ENCODE measurements at places on chromosomes 16 and 17.
A peak's percentile ranks its signal among the peaks of the same experiment; 100 is the strongest.

- no peak for DNase-seq
Measured at GRCh38 chr16:65213866-65214595, 92.2 kb upstream of the CDH11 start.

DNA sequence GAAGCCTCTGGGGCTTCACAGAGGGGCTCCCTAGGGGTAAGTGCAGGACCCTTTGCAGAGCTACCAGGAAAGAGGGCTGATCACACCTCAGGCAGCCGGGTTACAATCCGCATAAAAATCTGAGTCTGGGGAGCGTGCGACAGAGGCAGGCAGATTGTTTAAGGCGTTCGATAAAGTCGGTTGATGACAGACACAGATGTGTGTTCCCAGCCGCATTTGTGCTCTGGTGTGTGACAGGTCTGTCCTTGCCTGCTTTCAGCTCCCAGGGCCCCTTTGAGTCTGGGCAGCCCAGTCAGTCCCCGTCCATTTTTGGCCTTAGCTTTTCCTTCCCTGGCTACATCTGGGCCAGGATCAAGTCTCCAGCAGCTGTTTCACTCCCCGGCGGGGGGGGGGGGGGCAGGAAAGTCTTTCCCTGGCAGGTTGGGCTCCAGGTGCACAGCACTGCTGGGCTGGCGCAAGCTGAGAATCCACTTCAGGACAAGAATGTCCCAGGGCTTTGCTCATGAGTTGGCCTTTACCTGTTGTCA, 1.3 kb upstream of the ZACN start:
- DNase-seq = no peak

DNA sequence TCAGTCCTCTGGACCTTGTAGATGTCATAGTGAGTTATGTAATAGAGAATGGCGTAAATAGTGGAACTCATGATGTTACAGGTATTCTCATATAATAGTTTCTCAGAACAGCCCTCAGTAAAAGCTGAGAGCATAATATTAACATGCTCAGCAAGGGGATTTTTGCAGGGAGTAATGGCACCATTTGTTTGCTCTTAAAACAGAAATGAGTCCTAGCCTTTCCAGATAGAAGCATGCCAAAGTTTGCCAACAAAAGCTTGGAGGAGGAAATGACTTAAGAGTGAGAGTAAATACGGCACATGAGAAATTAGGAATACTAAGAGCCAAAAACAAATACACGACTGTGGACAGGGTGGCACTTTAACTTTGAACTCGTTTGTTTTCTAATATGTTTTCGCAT, 198.4 kb downstream of the ANKFN1 start:
- peak; percentile 16 for DNase-seq

- DNase-seq = no peak
Measured at GRCh38 chr16:70410734-70411133, 28.2 kb downstream of the ST3GAL2 start.

- DNase-seq = no peak
Measured at GRCh38 chr17:79838522-79839274, 542 bp downstream of the CBX4 start.

DNA sequence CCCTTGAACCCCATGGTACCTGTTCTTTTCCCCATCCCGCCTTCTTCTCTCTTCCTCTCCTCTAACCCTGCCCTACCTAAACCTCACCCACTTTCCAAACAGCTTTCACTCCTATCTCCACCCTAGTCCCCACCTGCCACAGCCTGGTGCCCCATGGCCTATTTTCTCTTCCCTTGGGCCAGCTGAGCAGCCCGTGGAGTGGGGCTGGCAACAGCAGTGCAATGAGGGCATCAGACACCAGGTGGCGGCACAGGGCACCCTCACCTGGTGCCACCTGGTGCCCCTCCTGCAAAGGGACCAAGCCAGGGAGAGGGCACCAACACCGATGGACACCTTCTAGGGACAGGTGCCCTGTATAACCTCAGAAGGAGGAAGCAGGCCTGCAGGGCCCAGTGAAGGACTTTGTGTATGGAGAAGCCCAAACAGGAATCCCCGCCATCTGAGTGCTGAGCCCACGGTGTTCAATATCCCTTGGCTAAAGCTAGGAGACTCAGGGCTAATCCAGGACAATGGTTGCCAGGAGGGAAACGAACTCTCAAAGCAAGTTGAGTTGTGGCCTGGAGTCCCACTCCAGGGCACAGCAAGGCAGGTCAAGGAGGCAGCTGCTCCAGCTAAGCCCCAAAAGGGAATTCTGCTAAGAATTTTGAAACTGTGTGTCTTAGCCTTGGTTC, 4.0 kb upstream of the ABCC3 start:
- DNase-seq = peak; percentile 52

GRCh38 chr16:80341263-80341662, 199.5 kb upstream of the DYNLRB2 start:
- no peak for DNase-seq

- no peak for DNase-seq
Measured at GRCh38 chr17:28398280-28398981, 7.6 kb downstream of the SLC46A1 start.

DNA sequence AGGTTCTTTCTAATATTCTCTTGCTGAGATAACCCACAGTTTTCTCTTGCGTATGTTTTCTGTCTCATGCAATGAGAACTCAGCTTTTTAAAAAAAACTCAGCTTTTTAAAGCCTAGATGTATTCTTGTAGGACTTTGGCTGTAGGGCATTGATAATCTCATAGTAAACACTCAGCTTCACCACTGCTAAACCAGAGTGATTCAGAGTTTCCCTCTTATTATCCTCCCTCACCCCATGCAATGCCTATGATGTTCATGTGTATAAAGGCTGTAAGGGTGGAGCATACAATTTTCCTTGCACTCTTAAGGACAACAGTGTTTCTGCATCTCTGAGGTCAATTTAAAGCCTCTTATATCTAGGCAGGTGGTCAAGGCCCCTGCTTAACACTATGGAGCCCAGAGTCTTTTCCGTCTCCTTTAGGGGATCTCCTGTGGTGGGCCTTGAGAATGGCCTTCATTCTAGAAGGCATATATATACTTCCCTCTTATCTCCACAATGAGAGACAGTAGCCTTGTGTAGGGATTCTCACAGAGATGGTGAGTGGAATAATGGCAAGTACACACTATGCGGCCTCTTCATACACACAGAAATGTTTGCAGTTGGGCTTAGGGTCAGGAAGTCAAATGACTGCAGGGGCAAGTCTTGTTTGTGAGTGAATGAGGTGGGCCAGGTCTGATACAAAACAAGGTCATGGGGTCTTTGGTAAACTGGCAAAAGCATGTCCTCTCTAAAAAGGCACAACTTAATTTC, 279.6 kb downstream of the HS3ST3A1 start:
- DNase-seq = no peak

DNA sequence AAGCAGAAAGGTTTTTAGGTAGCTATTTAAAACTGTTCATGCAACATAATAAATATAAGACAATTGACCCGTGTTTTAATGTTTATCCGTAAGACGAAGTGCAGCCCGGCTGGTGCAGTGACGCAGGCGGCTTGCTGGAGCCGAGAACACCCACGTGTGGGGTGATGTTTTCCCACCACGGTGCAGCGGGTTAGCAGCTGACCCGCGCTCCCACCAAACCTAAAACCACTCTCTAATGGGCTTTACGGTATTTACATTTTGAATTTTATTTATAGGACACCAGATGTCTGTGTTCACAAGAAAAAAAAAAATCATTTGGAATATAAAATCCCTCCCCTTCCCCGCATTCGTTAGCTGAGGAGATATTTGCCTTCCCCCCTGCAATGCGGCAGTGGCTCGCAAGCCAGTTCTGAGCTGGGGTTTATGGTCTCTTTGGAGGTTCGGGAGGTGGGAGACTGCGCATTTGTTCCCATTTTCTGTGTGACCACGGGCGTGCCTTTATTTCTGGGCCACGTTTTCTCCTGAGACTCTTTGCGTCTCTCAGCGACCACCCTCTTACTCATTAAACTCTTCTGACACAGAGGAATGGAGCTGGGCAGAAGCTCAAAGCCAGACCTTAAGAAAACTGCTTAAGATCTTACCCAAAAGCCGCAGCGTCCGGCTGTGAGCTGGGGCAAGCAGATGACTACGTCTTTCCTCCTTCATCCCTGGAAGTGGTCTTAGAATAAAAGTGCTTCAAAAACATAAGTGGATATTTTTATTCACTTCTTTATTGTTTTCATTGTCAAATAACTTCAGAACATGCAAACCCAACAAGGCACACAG, 301.1 kb downstream of the IRF8 start:
- no peak for DNase-seq

DNA sequence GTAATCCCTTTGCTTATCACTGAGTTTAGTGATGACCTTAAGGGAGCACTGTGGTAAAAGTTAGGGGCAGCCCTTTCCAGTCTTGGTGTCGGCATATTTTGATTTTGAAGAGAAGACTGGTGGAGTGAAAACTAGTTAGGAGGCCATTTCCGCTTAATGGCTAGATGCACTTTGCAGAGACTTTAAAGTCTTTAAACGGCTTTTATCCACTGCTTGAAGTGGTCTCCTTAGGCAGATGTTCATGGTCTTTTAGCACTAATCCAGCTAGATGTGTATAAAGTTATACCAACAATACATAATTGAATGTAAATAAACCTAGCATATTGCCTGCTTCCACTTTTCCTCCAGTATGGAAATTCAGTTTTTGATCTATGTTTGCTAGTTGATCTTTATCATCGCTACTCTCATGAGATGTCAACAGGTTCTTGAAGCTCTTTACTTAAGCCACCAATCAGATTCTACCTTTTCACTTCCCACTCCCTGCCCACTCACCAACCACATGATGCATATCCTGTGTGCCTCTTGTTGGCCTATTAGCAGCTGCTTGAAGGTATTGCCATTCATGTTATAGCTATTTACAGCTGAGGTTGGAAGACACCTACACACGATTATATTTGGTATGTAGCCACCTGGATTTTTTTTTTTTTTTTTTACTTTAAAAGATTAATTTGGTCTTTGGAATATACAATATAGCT, 132.0 kb downstream of the NLK start:
- DNase-seq = no peak

DNA sequence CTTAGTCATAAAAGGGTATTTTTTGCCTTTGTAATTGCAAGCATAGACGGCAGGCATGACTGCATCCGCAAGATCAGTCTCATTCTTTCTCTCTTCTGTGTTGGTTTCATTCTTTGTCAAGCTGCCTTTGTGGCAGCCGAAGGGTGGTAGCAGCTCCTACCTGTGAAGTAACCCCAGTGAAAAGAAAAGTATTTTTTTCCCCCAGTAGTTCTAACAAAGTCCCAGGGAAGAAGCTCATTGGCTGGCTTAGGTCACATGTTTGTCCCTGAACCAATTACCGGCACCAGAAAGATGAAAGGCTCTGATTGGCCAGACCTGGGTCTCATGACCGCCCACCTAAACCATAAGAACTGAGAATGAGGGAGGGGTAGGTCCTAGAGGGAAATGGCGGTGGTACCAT, 110.7 kb downstream of the RAP1GAP2 start:
- no peak for DNase-seq

DNA sequence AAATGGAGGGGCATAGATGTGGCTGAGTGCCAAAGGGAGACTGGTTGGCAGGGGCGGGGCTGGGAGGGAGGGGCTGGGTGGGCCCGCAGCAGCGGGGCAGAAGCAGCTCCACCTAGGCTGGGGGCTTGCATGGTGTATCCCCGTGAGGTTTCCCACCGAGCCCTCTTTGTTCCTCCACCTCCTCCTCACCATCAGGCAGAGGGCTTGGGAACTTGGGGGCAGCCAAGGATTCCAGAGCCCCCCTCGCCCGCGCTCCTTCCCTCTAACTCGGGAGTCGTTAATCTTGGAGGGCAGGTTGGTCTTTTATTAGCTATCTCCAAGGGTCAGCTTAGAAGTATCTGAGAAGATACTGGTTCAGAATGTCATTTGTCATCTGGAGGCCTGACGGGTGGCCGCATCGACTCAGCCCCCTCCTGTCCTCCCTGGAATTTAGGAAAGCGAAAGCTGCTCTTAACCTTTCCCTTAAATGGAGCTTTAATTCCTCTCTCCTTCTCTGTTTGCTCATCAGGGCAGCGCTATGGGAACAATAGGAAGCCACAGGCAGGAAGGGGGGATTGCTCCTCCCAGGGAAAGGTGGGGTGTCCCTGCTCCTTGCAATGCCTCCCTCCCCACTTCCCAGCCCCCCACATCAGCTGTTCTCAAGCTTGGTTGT, 274.3 kb upstream of the XYLT1 start:
- DNase-seq = no peak

GRCh38 chr17:50536683-50537646, 4.4 kb downstream of the EPN3 start:
- no peak for DNase-seq

- no peak for DNase-seq
Measured at GRCh38 chr16:51655249-51655648, 504.2 kb upstream of the SALL1 start.

GRCh38 chr16:63201851-63202250, 1165.6 kb upstream of the CDH8 start:
- no peak for DNase-seq

DNA sequence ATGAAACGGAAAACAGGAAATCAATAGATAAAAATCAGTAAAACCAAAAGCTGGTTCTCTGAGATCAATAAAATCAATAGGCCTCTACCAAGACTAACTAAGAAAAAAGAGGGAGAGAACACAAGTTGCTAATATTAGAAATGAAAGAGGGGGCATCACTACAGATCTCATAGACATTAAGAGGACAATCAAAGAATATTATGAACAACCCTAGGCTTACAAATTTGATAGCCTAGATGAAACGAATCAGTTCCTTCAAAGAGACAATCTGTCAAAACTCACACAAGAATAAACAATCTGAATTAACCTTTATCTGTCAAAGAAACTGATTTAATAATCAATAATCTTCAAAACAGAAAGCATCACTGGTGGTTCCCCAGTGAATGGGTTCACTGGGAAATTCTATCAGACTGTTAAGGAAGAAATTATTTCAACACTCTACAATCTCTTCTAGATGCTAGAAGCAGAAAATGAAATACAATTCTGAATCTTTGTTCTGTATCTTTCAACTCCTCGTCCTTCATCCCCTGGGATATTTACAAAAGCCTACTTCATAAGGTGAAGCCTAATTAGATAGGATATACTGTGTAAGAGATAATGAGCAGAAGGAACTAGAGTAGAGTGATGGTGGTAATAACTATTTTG, 4.4 kb downstream of the ABCA9 start:
- DNase-seq = no peak

- no peak for DNase-seq
Measured at GRCh38 chr16:60582528-60582927, 1453.7 kb downstream of the CDH8 start.

DNA sequence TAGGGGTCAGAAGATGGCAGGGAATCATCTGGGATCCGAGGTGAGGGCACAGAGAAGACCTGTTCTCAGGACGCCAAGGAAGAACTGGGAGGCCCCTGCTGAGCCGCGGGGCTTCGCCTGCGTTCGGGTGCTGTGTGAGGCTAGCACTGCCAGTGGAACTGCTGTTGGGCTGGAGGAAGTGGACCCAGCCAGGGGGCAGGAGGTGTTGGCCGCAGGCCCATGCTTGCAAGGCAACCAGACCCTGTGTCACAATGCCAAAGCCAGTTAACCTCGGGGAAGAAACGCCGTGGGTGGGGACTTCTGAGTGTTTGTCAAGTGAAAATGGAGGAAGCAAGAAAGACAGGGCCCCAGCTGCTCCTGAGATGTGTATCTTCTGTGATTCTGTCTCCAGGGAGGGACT, 185.5 kb downstream of the LGALS9B start:
- DNase-seq = no peak

GRCh38 chr17:82440991-82441627, 9.4 kb downstream of the CYBC1 start:
- DNase-seq = peak; percentile 68

- no peak for DNase-seq
Measured at GRCh38 chr16:58329135-58329534, 34.3 kb upstream of the PRSS54 start.

GRCh38 chr17:45410144-45411091, 22.3 kb downstream of the ARHGAP27 start:
- DNase-seq = no peak

GRCh38 chr16:14527411-14528044, 102.5 kb downstream of the PARN start:
- DNase-seq = no peak

All from NCI-H2029 (cell line).